Choroid plexus epithelial cell (primary cell): ENCODE measurements at places on chromosomes 1 and 21.

- DNase-seq, result no peak
Observed at GRCh38 chr1:4565801-4566449, 88.5 kb upstream of the AJAP1 start.

GRCh38 chr1:113540335-113540734 is 150.0 kb downstream of the MAGI3 start:
- DNase-seq, result no peak

DNA sequence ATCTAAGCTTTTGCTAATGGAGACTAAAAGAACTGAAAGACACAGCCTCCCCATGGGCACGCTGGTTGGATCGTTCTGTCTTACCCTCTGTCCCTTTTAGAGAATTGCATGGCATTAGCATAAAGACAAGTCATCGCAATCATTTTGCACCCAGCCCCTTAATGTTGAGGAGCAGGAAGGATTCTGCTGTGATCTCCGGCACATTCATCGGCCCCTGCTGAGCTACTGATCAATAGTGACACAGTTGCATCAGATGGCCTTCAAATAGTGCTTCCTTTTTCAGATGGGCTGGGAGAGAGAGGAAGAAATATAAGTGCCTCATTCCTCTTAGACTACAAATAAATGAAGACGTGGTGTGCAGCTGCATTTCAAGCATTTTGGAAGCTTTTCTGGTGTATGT is 75.4 kb downstream of the NOS1AP start:
- no peak for DNase-seq

GRCh38 chr1:32742199-32742947 is 39.8 kb upstream of the SYNC start:
- DNase-seq, result no peak

DNA sequence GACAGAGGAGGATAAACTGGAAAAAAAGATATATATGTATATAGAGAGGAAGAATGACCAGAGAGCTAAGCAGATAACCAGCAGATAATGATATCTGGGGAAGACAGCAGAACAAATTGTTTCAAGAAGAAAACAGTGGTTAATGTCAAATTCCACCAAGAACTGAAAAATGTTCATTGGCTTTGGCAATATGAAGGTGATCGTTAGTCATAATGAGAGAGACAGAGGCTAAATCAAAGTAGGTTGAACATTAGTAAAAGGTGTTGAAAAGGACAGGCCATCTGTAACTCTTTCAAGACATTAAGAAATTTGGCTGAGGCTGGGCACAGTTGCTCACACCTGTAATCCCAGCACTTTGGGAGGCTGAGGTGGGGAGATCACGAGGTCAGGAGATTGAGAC is 25.3 kb upstream of the CR2 start:
- no peak for DNase-seq

- DNase-seq, result peak; percentile 35
Observed at GRCh38 chr1:209260136-209260535, 323.4 kb upstream of the CAMK1G start.

DNA sequence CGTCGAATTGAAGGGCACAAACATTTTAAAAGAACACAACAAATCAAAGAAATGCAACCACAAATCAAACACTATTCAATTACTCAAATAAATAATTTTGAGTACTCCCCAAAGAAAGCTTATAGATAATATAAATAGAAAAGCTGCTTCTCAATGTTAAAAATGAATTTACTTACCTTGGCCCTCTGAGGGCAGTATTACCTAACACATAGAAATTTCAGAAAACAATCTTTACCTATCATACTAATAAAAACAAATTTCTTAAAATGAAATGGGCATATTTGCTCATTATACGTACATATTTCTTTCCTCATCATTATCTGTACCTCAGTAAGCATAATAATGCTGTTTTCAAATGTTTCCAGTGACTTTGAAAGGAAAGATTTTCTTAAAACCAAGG is 141.8 kb downstream of the AKT3 start:
- peak; percentile 42 for DNase-seq

- peak; percentile 96 for DNase-seq
Observed at GRCh38 chr1:56831871-56832693, 12.9 kb upstream of the FYB2 start.
